ENCODE measurements at places on chromosomes 7 and 10.
A peak's percentile ranks its signal among the peaks of the same experiment; 100 is the strongest.

- DNase-seq = no peak
Observed at GRCh38 chr10:101655570-101655969, 39.4 kb downstream of the FBXW4 start.

DNA sequence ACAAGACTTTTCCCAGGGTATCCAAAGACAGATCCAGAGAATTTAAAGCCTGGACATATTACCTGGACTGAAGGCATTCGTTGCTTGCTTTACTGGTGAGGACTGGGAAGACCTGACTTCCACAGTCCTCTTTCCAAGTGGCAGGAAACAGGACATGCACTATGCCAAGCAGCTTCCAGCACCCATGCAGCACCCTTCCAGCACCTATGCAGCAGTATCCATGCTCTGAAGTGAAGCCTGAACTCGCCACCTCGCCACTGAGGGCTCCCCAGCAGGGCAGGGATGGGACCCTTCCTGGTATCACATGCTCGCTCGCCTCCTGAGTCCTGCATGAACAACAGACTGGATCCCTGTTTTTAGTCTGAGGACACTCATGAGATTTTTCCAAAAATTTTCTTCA lies 189.9 kb upstream of the KLF14 start:
- DNase-seq = no peak

GRCh38 chr10:48798481-48799254 lies 114.0 kb downstream of the WDFY4 start:
- DNase-seq = no peak

GRCh38 chr10:124381011-124381611 lies 37.6 kb downstream of the OAT start:
- no peak for DNase-seq

DNA sequence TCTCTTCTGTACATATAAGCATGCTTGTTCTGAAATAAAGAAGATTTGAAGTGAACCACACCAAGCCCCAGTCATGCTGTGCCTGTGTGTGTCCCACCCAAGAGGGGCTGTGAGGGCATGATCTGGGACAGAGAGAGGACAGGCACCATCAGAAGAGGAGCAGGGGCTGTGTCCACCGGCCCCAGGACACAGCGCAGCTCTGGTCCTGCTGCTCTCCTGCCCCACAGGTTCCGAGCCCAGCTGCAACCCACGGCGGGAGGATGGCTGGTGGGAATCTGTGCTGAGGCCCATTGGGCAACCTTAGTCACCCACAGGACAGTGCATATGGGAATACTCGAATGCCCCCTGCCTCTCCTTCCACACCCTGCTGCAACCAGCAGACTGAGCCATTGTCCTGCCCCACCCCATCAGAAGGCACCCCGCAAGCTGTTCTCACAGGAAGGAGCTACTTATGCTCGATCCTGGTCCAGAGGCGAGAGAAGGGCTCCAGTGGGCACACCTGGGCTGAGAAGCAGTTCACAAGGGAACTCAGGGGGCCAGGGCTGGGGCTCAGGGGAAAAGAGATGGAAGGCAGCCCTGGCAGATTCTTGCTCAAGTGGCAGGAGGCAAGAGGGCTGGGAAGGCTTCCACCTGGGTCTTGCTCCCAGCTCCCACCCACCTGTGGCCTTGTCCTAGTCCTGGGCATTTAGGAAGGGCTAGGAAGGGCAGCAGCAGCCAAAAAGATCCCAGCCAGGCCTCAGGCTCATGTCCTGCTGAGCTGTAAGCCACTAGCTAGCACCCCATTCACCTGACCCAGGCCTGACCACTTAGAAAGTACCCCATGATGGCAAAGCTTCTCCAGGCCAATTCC lies 31.9 kb downstream of the LDB3 start:
- DNase-seq = no peak

- no peak for DNase-seq
Observed at GRCh38 chr7:84177758-84178412, 16.7 kb downstream of the SEMA3A start.

- no peak for DNase-seq
Observed at GRCh38 chr10:132959559-132959961, 17.2 kb upstream of the CFAP46 start.

DNA sequence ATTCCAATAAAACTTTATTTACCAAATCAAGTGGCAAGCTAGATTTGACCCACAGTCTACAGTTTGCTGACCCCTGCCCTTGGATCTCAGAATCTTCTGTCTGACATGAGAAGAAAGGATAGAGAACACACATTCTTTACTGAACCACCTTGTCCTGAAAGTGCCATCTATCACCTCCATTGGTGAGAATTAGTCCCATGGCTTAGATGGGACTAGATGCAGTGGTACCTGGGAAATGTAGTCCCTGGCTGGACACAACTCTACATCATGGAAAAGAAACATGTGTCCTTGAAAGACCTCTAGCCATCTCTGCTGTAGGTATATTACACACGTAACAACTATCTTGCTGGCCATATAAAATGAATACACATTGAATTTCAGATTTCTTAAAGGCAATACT lies 336.2 kb downstream of the LHFPL3 start:
- no peak for DNase-seq

DNA sequence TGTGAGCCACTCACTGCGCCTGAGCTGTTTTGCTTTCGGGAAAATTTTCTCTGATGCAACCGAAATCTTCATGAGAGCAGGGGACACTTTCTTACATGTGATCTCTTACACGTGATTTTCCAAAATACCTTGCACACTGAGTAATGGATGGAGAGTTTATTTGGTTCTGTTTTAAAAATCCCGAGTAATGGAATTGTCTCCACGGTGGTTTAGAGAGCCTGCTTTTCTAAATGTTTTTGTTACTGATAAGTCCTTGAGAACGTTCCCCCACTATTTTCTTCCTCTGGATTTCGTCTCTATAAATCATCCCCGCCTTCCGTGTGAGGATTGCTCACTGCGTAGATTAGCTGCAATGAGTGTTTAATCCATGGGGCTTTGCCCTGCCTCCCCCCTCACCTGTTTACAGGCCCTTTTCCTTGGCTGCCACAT lies 25.7 kb downstream of the CAMK1D start:
- no peak for DNase-seq

DNA sequence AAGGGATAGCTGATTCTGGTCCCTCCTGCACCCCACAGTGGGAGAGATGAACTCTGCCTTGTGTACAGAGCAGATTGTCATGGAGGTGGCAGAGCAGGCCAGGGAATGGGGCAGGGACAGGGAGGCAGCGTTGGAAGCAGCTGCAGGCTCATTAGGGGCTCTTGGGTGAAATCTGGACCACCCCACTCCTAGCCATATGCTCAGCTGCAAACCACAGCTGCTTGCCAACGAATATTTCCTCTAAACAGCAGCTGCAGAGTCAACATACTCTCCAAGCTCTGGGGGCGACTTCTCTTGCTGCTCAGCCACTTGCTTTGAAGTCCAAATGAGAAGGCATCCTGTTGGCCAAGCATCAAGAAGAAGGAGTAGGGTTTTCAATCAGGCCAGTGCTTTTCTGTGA lies 302.3 kb upstream of the AUTS2 start:
- DNase-seq = no peak

DNA sequence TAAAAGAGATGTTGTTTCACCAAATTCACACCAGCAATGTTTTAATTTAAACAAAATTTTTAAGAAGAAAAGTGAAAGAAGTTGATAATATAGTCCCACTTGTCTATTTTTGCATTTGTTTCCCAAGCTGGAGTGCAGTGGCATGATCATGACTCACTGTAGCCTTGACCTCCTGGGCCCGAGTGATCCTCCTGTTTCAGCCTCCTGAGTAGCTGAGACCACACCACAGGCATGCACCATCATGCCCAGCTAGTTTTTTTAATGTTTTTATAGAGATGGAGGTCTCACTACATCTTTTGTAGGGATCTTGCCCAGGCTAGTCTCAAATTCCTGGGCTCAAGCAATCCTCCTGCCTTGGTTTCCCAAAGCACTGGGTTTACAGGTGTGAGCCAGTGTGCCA lies 14.1 kb upstream of the NDUFA5 start:
- DNase-seq = no peak

GRCh38 chr10:62270020-62270419 lies 1.4 kb upstream of the RTKN2 start:
- DNase-seq = no peak

DNA sequence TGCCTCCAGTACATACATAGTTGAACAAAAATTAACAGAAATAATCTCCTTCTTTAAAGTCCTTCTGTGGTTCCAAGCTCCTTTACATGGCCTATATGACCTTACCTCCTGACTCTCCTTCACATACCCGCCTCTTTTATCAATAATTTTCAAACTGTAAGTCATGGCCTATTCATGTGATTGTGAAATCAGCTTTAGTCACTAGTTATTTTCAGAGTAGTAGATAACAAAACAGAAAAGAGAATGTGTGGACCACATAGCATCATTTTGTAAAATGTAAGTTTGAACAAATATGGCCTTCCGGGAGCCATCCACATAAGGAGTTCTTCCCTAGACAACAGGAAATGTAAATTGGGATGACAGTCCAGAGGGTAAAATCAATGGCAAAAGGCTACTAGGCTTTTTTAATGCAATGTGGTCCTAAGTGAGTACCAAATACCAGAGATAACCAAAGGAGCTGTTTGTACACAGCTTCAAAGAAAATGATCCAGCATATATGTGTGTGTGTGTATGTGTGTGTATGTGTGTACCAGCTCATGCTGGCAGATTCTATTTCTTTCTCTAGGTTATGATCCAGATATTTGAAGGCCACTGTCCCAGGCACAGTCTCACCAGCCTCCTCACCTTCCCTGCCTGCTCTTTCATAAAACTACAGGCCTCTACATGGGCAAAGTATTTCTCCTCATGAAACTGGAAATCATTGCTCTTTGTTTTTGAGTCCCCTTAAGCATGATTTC lies 12.3 kb upstream of the FAM133B start:
- no peak for DNase-seq

- no peak for DNase-seq
Observed at GRCh38 chr7:114843102-114843501, 78.8 kb upstream of the MDFIC start.

DNA sequence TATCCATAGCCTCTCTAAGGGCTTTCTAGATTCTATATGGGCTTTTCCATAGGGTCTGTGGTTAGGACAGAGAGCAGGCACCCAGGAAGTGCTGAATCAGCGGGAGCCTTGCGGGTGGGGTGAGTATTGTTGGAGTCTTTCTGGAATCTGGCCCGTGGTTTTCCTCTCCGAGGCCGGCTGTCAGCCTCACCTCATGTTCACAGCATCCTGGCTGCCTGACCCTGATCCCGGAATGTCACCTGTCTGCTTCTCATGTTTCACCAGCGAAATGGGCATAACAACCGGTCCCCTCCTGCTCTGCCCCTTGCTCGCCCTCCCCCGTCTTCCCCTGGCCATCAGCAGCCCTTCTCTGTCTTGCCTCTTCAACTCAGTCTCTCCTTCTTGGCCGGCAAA lies 36.5 kb downstream of the DDIT4 start:
- DNase-seq = no peak

DNA sequence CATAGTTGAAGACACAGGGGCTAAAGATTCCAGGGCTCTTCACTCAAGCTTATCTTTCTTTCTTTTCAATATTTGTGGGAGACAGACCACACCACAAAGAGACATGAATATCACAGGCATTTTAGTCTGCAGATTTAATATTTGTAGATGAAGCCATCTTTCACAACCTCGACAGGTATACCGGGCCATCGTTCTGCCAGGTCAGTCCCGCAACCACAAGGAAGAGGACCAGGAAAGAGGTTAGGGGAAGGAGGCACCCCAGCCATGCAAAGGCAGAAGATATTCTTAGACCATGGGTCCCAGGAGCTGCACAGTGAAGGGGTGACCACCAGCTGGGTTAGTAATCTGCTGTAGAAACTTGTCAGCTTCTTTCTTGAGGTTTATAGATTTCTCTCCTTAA lies 66.8 kb upstream of the UCN3 start:
- DNase-seq = no peak

GRCh38 chr10:86545101-86545500 lies 23.5 kb upstream of the WAPL start:
- DNase-seq = no peak

DNA sequence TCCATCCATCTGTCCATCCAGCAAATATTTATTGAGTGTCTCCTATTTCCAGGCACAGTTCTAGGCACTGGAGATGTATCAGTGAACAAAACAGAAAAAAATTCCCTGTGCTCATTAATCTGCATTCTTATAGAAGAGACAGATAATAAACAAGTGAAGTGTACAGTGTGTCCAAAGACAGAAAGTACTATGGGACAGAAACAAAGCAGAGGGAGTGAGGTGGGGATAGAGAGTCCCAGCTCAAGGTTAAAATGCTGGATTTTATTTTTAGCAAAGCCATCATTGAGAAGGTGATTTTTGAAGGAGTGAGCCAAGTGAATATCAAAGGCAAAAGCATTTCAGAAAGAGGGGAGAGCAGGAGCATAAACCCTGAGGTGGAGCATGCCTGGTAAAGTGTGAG lies 21.8 kb upstream of the EXOC6 start:
- DNase-seq = no peak

DNA sequence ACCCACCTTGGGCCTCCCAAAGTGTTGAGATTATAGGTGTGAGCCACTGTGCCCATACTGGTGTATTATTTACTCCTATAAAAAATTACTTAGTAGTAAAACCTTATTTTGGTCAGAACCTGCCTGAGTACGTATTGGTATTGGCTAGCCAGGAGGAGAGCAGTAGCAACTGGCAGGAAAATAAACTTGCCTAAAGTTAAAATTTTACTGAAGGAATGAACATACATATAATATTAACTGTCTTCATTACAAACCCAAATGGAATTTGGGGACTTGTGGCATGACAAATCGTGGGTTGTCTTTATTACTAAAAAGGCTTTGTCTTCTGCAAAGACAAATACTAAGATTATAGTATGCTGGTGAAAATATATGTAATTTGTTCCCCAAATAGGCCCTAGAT lies 8.4 kb downstream of the RAB18 start:
- peak; percentile 33 for DNase-seq

GRCh38 chr10:13815756-13816155 lies 229.0 kb downstream of the PRPF18 start:
- DNase-seq = peak; percentile 72

DNA sequence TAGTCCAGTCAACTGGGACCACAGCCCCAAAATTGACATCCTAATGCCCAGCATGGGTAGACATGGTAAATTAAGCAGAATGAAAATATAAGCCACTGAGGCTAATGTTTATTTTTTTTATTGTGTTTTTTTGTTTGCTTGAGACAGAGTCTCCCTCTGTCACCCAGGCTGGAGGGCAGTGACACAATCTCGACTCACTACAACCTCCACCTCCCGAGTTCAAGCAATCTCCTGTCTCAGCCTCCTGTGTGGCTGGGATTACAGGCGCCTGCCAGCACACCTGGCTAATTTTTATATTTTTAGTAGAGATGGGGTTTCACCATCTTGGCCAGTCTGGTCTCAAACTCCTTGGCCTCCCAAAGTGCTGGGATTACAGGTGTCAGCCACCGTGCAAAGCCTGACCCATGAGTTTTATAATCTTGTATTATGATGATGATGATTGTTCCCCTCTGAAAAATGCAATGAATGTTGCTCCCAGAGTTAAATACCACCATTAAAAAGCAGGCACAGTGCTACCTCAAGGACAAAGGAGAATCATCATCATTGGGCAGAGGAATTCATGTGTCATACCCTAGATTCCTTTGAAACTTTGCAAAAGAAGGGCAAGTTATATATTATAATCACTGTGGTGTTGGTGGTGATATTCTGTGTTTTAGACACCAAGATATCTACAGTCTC lies 228.0 kb downstream of the PARD3 start:
- no peak for DNase-seq

GRCh38 chr7:84674236-84674913 lies 479.8 kb upstream of the SEMA3A start:
- no peak for DNase-seq
